ENCODE measurements at places on chromosomes 13 and 19.

DNA sequence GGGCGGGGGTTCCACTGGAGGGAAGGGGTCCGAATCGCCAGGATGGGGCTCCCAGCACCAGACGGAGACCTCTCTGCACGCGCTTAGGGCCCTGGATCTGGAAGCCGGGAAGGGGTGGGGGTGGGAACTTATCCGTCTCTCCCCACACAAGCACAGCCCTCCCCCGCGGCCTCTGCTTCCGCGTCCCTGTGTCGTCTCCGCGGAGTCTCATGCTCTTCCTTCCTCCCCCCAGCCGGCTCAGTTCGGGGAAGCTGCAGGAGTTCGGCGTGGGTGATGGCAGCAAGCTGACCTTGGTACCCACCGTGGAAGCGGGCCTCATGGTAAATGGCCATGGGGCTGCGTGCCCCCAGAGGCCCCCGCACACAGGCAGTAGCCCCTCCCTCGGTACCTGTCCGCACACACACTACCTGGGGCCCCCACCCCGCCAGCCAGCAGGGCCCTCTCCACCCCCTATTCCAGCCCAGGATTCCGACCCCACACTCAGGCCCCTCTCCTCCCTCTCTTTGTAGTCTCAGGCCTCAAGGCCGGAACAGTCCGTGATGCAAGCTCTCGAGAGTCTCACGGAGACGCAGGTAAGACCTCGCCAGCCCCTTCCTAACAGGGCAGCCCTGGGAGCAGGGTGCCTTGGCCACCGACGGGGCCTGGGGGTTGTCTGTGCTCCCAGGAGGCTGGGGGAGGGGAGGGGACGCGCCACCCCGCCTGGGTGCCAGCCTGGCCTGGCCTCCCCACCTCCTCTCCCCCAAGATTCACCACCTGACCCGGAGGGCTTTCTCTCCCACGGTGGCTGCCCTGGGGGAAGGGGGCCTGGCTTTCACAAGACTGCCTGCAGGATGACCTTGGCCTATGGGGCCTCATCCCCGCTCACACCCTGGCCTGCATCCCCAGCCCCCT is 3.2 kb downstream of the MIDN start:
- peak; percentile 73 for DNase-seq

DNA sequence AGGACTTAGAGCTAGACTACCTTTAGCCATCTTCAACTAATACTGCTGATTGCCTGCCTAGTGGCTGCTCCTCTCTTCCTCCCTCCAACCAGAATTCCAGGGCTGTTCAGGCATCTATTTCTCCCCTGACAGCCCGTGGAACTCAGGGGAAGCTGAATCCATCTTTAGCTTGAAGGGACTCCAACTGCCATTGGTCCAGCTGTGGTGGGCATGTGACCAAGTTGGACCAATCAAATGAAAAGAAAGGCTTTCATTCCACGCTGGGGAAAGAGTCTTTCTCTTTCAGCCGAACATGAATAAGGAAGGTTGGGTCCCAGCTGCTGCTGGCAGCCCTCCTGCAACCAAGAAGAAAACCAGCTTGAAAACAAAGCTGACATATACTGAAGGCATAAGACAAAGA is 168.5 kb upstream of the OBI1 start:
- no peak for DNase-seq

DNA sequence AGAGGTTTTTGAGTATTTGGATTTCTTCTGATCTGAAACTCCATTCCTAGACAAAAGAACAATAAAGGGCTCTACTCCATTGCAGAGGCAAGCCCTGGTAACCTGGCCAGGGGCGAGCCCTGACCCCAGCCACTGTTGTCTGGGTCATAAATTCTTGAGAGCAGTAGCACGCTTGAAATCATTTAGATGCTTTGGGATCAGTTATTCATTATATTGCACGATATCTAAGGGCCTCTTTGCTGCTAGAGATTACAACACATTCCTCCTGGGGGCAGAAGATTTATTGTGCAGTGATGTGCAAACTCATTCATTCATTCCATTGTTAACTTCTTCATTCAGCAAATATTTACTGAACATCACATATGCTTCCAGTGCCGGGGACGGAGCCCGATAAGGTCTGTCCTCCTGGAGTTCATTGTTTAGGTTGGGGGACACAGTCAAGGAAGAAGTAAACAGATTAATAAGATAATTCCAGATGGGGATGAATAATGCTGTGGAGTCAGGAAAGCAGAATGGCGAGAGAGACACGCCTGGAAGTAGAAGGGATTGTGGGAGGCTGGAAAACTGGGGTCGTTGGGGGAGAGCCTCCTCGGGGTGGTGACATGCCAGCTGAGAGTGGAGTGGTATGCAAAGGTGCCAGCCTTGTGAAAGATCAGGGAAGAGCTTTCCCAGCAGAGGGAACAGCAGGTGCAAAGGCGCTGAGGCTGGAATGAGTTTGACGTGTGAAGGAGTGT is 34.9 kb downstream of the SIPA1L3 start:
- no peak for DNase-seq

DNA sequence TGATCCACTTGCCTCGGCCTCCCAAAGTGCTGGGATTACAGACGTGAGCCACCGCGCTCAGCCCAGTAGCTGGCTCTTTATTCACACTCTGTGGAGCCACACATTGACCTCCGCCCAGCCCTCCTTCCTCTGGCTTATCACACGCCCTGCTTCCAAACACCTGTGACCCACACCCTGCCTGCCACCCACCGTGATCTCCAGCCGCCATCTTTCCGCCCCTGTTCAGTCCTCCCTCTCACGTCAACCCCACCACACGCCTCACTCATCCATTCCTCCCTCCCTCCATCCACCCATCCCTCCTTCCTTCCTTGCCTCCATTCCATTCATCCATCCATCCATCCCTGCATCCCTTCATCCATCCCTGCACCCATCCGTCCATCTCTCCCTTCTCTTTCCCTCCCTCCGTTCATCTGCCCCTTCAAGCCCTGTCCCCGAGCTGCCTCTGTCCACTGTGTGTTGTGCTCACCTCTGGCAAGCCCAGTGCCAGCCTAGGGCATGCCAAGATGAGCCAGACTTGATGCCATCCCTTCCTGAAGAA is 17.6 kb downstream of the ZNF296 start:
- DNase-seq, result no peak

DNA sequence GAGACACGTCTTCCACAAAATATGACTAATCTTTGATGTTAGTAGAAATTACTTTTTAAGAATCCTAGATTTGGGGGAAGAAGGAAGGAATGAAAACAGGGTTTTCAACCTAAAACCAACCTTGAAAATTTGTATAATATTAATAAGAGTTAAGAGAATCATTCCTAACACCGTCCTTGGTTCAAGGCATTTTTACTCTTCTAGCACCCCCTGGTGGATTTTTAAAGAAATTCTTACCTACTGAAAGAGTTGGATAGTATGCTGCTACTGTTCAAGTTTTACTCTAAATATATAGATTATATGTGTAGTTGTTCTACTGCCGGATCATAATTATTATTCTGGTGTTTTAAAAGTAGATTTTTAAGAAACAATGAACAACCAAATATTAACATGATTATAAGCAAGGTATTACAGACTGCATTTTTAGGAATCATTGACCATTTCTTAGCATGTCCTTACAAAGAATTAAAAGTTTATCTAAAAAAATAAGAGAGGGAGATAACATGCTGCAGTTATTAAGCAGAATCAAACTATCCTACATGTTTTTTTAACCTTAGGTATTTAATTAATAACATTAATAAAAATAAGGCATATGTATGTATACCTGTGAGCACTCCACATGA is 7.4 kb upstream of the SLITRK6 start:
- no peak for DNase-seq

DNA sequence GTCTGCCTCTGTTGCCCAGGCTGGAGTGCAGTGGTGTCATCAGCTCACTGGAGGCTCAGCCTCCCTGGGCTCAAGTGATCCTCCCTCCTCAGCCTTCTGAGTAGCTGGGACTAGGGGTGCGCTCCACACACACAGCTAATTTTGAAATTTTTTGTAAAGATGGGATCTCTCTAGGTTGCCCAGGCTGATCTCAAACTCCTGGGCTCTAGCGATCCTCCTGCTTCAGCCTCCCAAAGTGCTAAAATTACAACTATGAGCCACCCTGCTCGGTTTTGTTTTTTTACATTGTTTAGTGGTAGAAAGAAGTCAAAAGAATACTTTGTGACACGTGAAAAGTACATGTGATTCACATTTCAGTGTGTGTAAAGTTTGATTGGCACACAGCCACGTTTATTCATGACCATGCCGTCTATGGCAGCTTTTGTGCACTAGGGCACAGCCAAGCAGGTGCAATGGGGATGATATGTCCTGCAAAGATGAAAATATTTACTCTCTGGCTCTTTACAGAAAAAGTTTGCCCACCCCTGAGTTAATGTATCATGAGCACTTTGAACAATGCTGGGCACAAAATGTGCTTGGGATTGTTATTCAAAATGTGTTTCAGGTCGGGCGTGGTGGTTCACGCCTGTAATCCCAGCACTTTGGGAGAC is 16.2 kb upstream of the NFIC start:
- no peak for DNase-seq

All from activated naive CD4-positive, alpha-beta T cell treated with anti-CD3 and anti-CD28 coated beads, Interleukin-2, amount 50 U/mL, for 72 hours (primary cell).